ENCODE measurements at places on chromosomes 13 and 19. TPM values are rescaled to one million over a fixed set of nuclear protein-coding genes. Genes with fewer than 3 reads are reported as not detected.

Gene BCL3
- total RNA-seq = 2.0 TPM

Gene TNNT1
- not detected for total RNA-seq

Gene OR7D2
- not detected for total RNA-seq

GRCh38 chr19:10888421-10888866 is 17.1 kb downstream of the CARM1 start:
- no peak for DNase-seq

GRCh38 chr13:109000207-109000606 is 370.8 kb downstream of the MYO16 start:
- no peak for DNase-seq

DNA sequence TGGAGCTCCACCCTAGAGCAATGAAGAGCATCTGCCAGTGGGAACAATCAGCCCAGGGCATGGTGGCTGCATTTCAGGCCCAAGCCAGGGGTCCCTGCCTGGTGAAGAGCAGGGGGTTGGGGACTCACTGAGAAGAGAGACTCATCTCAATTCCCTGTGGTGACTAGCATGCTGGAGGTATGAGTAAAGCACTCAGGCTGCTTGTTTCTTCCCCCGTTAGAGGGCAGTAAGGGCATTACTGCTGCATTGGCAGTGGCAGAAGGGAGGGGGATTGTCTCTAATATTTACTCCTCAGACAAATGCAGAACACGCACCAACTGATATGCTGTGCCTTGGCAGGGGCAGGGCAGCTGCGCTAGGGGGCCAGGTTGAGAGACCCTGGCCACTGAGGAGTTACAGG is 329.1 kb downstream of the SLITRK5 start:
- DNase-seq = no peak
